Gastroesophageal sphincter (tissue), 4 donors: ENCODE measurements at places on chromosomes 5 and 9. TPM values are rescaled to one million over a fixed set of nuclear protein-coding genes. Genes with fewer than 3 reads are reported as not detected.

- ATAC-seq: no peak
Observed at GRCh38 chr9:27474305-27474704, 49.8 kb upstream of the IFNK start.

The SLC6A3 gene
- total RNA-seq: not detected

DNA sequence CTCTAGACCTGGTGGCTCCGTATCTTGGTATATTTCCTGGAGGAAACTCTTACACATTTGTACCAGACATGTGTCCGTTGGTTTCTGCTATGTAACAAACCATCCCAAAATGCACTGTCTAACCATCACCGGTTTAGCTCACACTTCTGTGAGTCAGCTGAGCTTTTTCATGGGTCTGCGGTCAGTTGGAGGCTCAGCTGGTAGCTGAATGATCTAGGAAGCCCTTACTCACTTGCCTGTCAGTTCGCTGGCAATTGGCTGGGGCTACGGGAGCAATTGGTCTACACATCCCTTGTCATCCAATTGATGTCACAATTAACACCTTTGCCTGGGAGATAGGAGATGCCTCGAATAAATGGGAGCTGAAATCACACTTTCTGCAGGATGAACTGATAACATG is 11.6 kb upstream of the WHRN start:
- ATAC-seq: no peak

The DIAPH1 gene
- 35.2 TPM for total RNA-seq

- no peak for ATAC-seq
Observed at GRCh38 chr9:37942621-37943344, 38.9 kb upstream of the SLC25A51 start.
